Cardiac muscle cell (in vitro differentiated cells and primary cell): ENCODE measurements at places on chromosomes 7 and 10.

DNA sequence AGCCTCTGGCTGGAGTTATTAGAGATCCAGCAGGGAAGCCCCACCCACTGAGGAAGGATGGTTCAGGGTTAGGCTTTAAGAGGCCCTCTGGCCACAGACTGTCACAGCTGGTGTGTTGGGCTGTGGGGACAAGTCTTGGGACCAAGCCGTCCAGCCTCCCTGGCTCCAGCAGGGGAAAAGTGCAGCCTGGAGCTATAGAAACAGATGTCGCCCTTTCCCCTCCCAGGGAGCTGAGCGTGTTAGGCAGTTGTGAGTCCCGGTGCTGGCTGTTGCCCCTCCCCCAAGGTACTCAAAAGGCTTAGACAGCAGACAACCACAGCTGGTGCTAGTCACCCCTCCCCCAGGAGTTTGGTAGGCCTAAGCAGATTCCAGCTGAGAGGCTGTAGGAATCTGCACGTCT lies 143.4 kb downstream of the TMEM168 start:
- H3K27ac ChIP-seq = no peak overlapping the region
- H3K4me1 ChIP-seq = no peaks in the 10 kb centered on the region
- DNase-seq = peak; percentile 41
- no peaks in the 10 kb centered on the region for H3K27me3 ChIP-seq
- H3K36me3 ChIP-seq = no peaks in the 10 kb centered on the region

GRCh38 chr7:159093351-159093971 lies 51.2 kb downstream of the VIPR2 start:
- H3K27ac ChIP-seq = no peak overlapping the region
- H3K27me3 ChIP-seq = no peaks in the 10 kb centered on the region
- no peak overlapping the region for H3K4me3 ChIP-seq

- H3K4me1 ChIP-seq = peaks cover 27% of the 10 kb centered on the region
- no peak for DNase-seq
- H3K4me3 ChIP-seq = peak overlapping the region; percentile 85
- H3K36me3 ChIP-seq = no peaks in the 10 kb centered on the region
Observed at GRCh38 chr7:38178695-38179344, 775 bp downstream of the STARD3NL start.

DNA sequence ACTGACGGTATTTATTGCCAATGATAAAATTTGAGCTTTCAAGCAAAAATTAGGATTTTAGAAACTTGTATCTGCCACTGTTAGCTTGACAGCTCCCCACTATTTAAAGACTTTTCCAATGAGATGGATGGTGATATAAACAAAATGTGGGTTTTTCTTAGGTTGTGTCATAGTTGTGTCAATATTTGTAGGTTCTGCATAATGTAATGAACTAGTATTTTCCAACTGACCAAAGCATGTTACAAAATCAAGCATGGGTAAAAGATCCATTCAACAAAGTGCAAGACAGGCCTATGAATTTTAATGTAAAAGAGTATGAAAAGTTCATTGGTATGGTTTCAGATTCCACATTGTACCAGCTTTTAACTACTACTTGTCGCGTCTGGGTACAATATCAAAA lies 165.6 kb downstream of the SKAP2 start:
- H3K36me3 ChIP-seq = no peaks in the 10 kb centered on the region
- H3K4me3 ChIP-seq = no peak overlapping the region
- H3K4me1 ChIP-seq = no peaks in the 10 kb centered on the region

- DNase-seq = no peak
- H3K27ac ChIP-seq = no peak overlapping the region
- no peak overlapping the region for H3K4me3 ChIP-seq
- H3K27me3 ChIP-seq = peaks cover 20% of the 10 kb centered on the region
Observed at GRCh38 chr10:123998197-123999141, 94.9 kb downstream of the CHST15 start.

DNA sequence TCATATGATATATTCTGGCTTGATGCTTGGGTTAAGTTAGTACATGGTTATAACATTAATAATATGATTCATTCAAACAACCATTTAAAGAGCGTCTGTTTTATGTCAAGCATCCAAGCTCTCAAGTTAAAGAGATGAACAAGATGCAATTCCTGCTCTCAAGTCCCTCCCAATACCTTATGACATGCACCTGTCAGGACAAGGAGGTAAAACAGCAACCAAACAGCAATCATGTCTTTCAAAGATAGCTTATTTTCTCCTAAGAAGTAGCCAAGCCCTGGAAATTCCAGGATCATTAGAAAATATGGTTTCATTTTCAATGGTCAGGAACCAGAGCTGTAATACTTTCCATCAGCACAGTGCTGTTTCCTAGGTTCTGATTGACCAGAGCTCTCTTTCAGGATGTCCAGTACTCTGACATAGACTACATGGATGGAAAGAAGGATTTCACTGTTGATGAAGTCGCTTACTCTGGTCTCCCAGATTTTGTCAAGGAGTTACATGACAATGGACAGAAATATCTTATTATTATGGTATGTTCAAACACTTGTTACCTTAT lies 29.0 kb downstream of the MGAM2 start:
- peaks cover 4% of the 10 kb centered on the region for H3K4me1 ChIP-seq
- no peaks in the 10 kb centered on the region for H3K27me3 ChIP-seq
- H3K36me3 ChIP-seq = no peaks in the 10 kb centered on the region
- H3K4me3 ChIP-seq = no peak overlapping the region
